Activated naive CD8-positive, alpha-beta T cell treated with anti-CD3 and anti-CD28 coated beads for 36 hours (primary cell): ENCODE measurements at places on chromosomes 12 and 14. TPM values are rescaled to one million over a fixed set of nuclear protein-coding genes. Genes with fewer than 3 reads are reported as not detected.

DNA sequence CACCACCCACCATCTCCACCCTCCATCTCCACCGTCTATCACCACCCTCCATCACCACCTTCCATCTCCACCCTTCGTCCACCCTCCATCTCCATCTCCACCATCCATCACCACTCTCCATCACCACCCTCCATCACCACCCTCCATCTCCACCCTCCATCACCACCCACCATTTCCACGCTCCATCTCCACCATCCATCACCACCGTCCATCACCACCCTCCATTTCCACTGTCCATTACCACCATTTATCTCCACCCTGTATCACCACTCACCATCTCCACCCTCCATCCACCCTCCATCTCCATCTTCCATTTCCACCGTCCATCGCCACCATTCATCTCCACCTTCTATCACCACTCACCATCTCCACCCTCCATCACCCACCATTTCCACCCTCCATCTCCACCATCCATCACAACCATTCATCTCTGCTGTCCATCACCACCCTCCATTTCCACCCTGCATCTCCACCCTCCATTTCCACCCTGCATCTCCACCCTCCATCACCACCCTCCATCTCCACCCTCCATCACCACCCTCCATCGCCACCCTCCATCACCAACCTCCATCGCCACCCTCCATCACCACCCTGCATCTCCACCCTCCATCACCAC is 6.1 kb upstream of the CEP170B start:
- H3K4me3 ChIP-seq, result no peak overlapping the region
- H3K36me3 ChIP-seq, result no peaks in the 10 kb centered on the region
- H3K4me1 ChIP-seq, result no peaks in the 10 kb centered on the region
- DNase-seq, result no peak
- no peak overlapping the region for H3K27ac ChIP-seq

DNA sequence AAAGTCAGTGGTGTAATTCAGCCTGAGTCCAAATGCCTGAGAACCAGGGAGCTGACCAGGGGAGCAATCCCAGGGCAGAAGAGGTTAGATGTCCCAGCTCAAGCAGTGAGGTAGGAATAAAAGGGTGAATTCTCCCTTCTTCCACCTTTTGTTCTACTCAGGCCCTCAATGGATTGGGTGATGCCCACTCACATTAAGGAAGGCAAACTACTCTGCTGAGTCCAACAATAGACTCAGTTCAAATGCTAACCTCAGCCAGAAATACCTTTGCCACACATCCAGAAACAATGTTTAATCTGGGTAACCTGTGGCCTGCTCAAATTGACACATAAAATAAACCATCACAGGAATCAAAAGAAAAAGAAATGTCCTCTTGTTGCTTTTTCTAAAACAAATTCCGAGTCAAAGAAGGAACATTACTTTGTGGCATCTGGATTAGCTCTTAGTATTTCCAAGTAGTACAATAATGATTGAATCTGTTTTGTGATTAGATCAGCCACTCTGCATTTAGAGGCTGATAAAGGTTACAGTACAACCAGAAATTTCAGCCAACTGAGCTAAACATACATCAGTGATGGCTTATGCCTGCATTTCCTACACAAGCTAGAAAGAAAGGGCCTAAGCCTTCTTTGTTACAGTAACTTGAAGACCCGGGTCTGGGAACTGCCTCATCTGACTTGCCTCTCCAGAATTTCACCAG is 43.6 kb upstream of the TRIM9 start:
- no peak overlapping the region for H3K4me3 ChIP-seq
- no peak overlapping the region for H3K27ac ChIP-seq
- no peak for DNase-seq
- no peaks in the 10 kb centered on the region for H3K27me3 ChIP-seq

The KRT8 gene
- total RNA-seq, result 0.48 TPM

GRCh38 chr14:98633380-98633779 is 638.6 kb downstream of the BCL11B start:
- DNase-seq, result no peak
- no peak overlapping the region for H3K4me3 ChIP-seq
- no peaks in the 10 kb centered on the region for H3K27me3 ChIP-seq
- H3K27ac ChIP-seq, result no peak overlapping the region

DNA sequence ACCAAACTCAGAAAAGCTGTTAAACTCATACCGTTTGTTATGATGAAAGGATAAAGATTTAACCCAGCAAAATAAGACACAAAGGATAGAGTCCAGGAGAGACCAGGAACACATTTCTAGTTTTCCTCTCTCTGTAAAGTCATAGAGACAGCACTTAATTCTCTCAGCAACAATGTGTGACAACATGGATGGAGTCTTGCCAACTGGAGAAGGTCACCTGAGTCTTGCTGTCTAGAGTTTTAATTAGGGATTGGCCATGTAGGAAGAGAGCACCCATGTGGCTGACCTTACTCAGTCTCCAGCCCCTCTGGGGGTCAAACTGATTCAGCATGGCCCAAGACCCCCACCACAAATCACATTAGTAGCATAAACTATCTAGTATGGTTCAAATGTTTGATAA is 151.0 kb upstream of the ATF7IP start:
- H3K36me3 ChIP-seq, result peaks cover 7% of the 10 kb centered on the region
- no peak for DNase-seq
- H3K27me3 ChIP-seq, result no peaks in the 10 kb centered on the region
- H3K4me1 ChIP-seq, result peaks cover 12% of the 10 kb centered on the region
- no peak overlapping the region for H3K4me3 ChIP-seq

DNA sequence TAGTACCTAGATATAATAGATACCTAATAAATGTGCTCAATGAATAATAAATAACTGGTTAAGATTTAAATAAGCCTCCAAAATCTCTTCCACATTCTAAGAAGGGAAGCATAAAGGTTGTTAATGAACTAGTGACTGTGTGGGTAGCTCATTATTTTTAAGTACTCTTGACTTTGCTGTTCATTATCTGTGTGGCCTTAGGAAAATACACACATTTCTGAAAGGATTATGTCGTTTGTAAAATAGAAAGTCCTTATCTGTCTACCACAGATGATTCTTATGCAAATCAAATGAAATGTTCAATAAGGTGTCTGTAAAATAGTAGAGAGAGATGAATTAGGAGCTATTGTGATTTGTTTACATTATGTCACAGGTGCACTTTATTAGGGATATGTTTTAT is 119.5 kb downstream of the LRRK2 start:
- no peaks in the 10 kb centered on the region for H3K36me3 ChIP-seq
- H3K4me1 ChIP-seq, result no peaks in the 10 kb centered on the region
- H3K27ac ChIP-seq, result no peak overlapping the region
- no peaks in the 10 kb centered on the region for H3K27me3 ChIP-seq
- H3K4me3 ChIP-seq, result no peak overlapping the region

The POLE2 gene
- 37.2 TPM for total RNA-seq

DNA sequence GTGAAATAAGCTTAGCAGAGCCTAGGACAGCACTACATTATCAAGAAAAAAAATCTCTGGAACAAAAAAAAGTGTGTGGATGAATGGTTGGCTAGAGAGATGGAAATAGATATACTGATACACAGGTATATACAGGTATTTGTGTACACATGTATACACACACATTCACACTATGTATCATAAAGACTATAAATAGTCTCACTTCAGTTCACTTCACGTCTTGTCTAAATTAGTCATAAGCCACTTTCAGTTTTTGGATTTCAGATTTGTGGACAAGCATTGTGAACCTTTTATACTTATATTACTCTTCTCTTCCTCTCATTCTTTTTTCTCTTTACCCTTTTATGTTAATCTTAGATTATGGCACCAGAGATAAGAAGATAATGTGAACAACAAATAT is 41.8 kb upstream of the SLC6A15 start:
- no peaks in the 10 kb centered on the region for H3K4me1 ChIP-seq
- no peak overlapping the region for H3K4me3 ChIP-seq
- H3K27me3 ChIP-seq, result no peaks in the 10 kb centered on the region
- no peak for DNase-seq
- H3K36me3 ChIP-seq, result no peaks in the 10 kb centered on the region

The BDKRB1 gene
- total RNA-seq, result not detected

The KLHL33 gene
- 0.68 TPM for total RNA-seq

GRCh38 chr12:80196419-80196818 is 97.1 kb downstream of the OTOGL start:
- peaks cover 6% of the 10 kb centered on the region for H3K27me3 ChIP-seq
- H3K36me3 ChIP-seq, result no peaks in the 10 kb centered on the region
- no peak overlapping the region for H3K4me3 ChIP-seq

DNA sequence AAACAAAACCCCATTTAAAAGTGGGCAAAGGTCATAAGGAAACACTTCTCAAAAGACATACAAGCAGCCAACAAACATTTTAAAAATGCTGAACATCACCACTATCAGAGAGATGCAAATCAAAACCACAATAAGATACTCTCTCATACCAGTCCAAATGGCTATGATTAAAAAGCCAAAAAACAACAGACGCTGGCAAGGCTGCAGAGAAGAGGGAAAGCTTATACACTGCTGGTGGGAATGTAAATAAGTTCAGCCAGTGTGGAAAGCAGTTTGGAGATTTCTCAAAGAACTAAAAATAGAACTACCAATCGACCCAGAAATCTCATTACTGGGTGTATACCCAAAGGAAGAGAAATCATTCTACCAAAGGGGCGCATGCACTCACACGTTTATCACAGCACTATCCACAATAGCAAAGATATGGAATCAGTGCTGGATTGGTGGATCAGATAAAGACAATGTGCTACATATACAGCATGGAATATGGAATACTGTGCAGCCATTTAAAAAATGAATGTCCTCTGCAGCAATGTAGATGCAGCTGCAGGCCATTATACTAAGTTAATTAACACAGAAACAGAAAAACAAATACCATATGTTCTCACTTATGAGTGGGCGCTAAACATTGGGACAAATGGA is 102.1 kb upstream of the DAAM1 start:
- no peak overlapping the region for H3K4me3 ChIP-seq
- no peak for DNase-seq
- peaks cover 10% of the 10 kb centered on the region for H3K27me3 ChIP-seq

The HIGD1C gene
- total RNA-seq, result not detected

- H3K27me3 ChIP-seq, result no peaks in the 10 kb centered on the region
- H3K36me3 ChIP-seq, result peaks cover 31% of the 10 kb centered on the region
- no peak overlapping the region for H3K27ac ChIP-seq
- no peak overlapping the region for H3K4me3 ChIP-seq
- no peak for DNase-seq
Measured at GRCh38 chr14:90986510-90986909, 73.9 kb downstream of the RPS6KA5 start.

- DNase-seq, result no peak
- no peak overlapping the region for H3K27ac ChIP-seq
Measured at GRCh38 chr12:96233939-96234461, 39.8 kb downstream of the ELK3 start.

- peaks cover 28% of the 10 kb centered on the region for H3K36me3 ChIP-seq
- no peaks in the 10 kb centered on the region for H3K27me3 ChIP-seq
- H3K27ac ChIP-seq, result no peak overlapping the region
Measured at GRCh38 chr12:69524755-69525469, 54.7 kb downstream of the FRS2 start.

The SLC15A4 gene
- 22.0 TPM for total RNA-seq

DNA sequence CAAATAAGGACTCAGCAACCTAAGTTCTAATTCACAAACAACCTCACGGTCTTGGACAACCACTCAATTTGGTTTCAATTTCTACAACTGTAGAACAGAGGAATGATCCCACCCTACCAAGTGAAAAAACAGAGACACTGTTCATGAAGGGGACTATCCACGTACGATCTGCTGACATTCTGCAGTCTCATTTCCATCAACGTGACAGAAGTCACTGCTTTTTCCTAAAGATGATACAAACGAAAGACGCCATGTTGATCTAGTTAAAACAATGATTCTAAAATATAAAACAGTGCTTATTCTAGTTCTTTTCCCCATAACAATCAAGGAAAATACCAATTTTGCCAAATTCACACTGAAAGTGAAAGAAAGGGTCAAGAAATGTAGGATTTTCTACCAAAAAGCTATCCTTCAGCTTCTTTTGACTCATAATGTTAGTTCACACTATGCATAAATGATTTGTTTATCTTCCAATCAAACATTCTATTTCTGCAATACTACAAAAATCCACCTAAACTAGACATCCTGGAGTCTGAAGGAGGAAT is 38.1 kb downstream of the CORO1C start:
- DNase-seq, result no peak
- H3K36me3 ChIP-seq, result peaks cover 14% of the 10 kb centered on the region
- H3K27ac ChIP-seq, result peak overlapping the region; percentile 43
- no peaks in the 10 kb centered on the region for H3K27me3 ChIP-seq
- no peak overlapping the region for H3K4me3 ChIP-seq

The GLIPR1L2 gene
- not detected for total RNA-seq
